ENCODE measurements at places on chromosomes 2 and 18.

DNA sequence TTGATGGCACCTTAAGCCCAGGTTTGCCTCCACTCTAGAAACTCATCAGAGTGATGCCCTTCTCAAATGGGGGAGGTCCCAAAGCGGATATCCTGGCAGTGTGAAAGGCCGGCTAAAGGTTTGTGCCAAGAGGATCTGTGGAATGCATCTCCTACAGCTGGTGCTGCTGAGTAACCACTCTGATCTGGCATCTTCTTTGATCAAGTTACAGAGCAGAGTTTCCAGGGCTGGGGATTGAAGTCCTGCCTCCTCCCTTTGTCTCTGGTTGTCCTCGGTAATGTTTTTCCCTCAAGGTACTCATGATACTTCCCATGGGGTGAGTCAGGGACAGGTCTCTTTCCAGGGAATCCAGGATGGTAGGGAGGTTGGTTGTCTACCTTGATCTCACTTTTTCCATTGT is 24.6 kb downstream of the PRKRA start:
- DNase-seq: no peak

GRCh38 chr2:19859565-19859964 is 42.2 kb downstream of the TTC32 start:
- no peak for DNase-seq

DNA sequence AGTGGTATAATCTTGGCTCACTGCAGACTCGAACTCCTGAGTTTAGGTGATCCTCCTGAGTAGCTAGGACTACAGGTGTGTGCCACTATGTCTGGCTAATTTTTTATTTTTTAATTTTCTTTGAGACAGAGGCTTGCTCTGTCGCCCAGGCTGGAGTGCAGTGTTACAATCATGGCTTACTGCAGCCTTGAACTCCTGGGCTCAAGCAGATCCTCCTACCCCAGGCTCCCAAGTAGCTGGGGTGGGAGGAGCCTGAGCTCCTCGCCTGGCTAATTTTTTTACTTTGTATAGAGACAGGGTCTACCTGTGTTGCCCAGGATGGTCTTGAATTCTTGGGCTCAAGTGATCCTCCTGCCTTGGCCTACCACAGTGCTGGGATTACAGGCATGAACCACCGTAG is 62.5 kb downstream of the BABAM2 start:
- no peak for DNase-seq

DNA sequence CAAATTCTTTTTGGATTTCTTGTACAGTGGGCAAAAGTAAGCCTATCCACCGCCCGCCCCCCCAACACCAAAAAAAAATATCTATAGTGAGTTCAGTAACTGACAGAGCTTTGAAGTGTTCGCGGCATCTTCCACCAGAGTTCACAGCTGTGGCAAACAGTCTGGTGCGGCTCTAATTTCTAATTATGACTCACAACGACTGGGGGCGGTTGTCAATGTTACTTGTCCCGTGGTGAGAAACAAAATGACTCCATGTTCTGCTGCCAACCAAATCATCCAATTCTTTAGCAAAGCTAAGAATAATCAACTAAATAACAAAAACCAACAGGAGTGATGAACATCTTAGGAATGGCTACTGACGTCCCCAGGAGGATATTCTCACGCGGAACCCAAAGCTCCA is 392.5 kb upstream of the SALL3 start:
- DNase-seq: no peak

- DNase-seq: peak; percentile 24
Observed at GRCh38 chr2:160752475-160753330, 259.1 kb upstream of the RBMS1 start.

- no peak for DNase-seq
Observed at GRCh38 chr2:53826030-53826410, 33.7 kb downstream of the GPR75 start.

- DNase-seq: no peak
Observed at GRCh38 chr2:205053827-205054410, 508.6 kb downstream of the PARD3B start.

GRCh38 chr2:205681401-205682238 is 681 bp upstream of the NRP2 start:
- peak; percentile 18 for DNase-seq

- DNase-seq: no peak
Observed at GRCh38 chr2:226835420-226835795, 446 bp upstream of the RHBDD1 start.

- DNase-seq: no peak
Observed at GRCh38 chr18:34050661-34051060, 174.1 kb downstream of the NOL4 start.

GRCh38 chr2:180657054-180657453 is 323.4 kb upstream of the UBE2E3 start:
- no peak for DNase-seq

DNA sequence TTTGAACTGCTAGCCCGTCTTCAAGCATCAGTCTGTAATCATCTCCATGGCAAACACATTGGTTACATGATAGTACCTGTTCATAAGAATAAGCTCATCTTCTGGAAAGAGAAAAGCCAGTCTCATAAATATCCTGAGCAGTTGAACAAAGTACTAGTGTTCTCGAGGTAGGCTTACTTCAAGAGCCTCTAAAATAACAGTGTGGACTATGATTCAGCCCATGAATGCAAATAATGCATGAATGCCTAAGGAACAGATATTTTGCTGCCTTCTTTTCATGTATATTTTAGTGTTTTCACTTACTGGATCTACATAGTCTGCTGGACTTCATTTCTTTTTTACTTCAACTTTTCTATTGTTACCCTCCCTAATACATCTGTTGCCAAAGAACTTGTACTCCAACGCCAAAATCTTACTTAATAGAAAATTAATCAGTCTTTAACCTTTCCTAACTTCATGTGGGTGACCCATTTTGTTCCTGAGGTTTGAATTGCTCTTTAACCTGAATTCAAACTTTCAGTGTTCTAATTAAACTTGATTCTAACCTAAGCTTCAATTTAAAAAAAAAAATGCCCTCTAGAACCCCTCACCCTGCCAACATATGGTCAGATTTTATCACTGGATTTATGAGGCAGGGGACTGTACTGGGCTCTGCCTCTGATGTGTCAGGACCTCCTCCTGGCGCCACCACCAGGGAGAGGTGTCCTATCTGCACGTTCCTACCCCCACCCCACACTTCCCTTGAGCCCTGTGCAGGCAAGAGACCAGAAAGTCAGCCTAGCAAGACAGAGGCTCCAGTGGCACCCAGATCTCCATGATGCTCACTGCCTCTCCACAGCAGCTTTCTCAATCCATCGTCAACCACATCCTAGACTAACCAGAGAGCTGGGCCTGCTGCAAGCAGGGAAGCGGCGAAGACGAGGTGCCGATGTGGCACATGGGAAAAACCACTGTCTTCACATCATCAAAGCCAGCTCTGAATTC is 264.7 kb upstream of the ID2 start:
- no peak for DNase-seq

DNA sequence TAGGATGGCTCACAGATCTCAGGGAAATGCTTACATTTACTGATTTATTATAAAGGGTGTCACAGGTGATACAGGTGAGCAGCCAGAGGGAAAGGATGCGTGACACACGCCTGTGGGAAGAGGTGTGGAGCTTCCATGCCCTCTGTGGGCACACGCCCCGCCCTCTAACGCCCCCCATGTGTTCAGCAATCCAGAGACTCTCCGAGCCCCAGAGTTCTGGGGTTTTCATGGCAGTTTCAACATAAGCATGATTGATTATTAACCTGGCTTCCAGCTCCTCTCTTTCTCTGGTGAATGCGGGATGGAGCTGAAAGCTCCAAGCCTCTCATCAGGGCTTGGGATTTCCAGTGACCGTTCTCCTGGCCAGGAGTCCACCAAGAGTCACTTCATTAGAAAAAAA is 34.3 kb upstream of the ODC1 start:
- DNase-seq: no peak

DNA sequence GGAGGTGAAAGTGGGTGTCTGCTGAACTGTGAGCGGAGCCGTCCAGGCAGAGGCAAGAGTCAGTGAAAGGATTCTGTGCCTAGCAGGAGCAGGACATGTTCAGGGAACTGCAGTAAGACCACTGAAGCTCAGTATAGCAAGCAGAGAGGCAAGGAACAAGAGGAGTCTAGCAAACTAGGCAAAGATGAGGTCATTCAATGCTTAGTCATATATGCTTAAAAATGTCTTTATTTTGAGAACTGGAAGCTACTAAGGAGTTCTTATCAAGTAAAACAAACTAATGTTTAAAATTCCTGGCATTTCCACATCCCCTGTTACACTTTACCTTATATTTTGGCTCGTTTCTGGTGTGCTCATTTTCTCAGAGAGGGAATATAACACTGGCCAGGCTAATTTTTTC is 913.4 kb downstream of the CBLN2 start:
- no peak for DNase-seq

DNA sequence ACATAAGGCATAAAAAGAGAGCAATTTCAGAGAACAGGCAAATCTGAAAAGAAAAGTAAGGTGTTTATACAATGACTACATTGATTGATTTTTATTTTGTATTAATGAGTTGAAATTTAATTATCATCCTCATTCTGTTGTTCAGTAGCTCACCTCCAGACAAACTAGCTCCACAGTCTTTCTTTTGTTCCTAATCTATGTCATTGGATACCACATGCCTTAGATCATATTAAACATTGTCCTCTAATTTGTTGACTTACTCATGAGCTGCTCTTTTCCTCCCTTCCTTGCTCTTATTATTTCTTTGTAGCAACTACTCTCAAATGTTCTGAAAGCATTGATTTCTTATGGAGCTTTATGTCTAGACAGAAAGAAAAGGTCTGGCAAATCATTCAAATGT is 185.5 kb upstream of the ZSWIM2 start:
- no peak for DNase-seq

DNA sequence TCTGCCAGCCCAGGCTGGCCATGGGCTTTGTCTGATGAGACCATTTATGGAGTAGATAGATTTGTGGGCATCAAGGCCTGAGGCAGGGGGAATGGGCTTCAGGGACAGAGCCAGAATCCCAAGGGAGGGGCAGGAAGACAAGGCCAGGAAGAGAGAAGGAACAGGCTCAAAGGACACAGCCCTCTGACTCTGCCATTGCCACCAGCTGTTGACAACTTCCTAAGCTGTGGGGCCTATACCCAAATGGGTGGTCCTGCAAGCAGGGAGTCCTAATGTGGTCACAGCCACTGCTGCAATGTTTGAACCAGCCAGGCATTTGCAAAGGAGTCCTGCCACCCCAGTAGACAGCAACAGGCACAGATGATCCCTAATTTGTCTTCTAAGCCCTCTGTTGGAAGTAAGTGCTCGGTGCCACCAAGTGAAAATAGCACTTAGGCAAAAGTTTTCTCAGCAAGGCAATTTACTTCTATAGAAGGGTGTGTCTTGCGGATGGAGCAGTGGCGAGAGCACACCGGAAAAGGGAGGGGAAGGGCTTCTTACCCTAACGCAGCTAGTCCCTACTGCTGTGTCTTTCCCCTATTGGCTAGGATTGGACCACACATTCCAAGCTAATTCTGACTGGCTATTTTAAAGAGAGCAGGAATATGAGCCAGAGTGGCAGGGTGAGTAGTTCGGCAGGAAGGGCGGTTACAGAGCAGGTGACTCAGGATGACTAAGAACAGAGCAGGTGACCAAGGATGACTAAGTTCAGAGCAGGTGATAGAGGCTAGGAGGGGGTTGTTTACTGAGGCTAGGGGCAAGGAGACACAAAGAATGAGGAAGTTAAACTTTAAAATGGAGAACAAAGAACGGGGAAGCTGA is 47.2 kb downstream of the C1QL2 start:
- no peak for DNase-seq

GRCh38 chr2:29326926-29327325 is 211.7 kb downstream of the CLIP4 start:
- DNase-seq: no peak

DNA sequence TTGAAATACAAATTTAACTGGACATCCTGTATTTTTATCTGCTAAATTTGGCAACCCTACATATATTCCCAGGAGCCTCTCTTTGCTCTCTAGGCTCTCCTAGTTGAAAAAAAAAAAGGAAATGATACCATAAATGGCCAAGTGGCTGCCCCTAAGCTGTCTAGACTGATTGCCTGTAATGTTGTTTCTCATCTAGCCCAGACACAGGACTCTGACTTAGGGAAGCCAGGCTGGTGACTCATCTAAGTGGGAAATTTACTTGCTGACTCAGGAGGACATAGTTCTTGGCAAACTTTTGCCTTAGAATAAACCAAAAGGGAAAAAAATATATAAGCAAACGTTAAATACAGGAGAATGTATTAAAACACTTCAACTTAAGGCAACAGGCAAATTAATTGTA is 14.6 kb upstream of the ITGAV start:
- DNase-seq: no peak

GRCh38 chr2:109563288-109563687 is 50.5 kb downstream of the SEPTIN10 start:
- DNase-seq: no peak

DNA sequence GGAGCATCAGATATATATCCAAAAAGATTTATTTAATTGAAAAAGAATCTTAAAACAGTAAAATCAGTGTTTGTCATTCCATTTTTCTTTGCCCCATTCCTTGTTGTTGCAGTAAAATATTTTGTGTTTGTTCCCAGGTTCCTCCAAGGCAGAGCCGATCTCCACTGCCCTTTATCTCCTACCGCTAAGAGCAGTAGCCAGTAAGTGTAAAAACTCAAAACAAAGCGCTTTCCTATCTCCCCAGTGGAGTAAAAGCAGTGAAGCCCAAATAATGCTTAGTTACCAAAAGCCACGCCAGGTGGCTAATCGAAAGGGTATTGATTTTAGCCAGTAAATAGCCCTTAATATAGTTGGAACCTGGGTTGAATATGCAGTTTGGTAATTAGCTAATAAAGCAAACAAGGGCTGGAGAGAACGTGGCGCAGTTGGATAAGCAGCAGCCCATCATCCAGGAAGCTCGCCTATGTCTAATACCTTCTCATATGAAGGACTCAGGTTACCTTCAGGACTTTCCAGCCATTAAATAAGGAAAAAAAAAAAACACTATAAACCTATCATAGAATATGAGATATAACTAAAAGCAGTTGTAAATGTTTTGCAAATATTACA is 12.4 kb upstream of the GPD2 start:
- no peak for DNase-seq

DNA sequence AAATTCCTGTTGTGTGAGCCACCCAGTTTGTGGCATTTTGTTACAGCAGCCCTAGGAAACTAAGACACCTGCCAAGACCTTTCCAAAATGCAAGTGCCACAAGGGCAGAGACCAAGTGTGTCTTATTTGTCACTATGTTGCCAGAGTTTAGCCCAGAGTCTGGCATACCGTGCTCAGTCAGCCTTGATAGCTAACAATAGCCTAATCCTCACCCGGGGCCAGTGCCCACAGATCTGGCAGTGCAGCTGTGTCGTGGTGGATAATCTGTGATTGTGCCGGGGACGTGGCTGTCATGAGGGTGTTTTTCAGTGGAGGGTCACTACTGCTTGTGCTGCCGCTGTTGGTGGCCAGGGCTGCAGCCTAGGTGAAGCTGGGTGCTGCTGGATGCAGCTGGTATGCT is 53.5 kb downstream of the MEP1B start:
- no peak for DNase-seq

DNA sequence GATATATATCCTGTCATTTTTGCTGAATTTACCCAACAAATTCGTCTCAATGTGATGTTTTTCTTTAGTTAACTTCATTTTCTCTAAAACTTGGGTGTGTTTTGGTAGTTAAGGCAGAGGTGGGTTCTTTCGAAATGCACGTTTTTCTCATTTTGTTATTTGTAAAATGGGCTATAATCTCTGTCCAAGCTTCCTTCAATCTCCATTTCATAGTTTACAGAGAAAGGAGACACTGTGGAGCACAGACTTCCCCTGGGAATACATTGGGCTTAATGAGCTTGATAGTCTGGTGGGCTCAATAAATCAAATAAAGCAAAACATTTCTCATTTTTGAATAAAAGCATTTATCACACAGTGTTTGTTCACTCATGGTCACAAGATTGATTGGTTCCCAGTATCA is 145.1 kb downstream of the AGPS start:
- DNase-seq: no peak

GRCh38 chr18:3042379-3042778 is 29.4 kb upstream of the LPIN2 start:
- no peak for DNase-seq
